ENCODE measurements at places on chromosomes 6 and 20.

GRCh38 chr6:4459996-4460395 lies 316.2 kb upstream of the CDYL start:
- DNase-seq: no peak

DNA sequence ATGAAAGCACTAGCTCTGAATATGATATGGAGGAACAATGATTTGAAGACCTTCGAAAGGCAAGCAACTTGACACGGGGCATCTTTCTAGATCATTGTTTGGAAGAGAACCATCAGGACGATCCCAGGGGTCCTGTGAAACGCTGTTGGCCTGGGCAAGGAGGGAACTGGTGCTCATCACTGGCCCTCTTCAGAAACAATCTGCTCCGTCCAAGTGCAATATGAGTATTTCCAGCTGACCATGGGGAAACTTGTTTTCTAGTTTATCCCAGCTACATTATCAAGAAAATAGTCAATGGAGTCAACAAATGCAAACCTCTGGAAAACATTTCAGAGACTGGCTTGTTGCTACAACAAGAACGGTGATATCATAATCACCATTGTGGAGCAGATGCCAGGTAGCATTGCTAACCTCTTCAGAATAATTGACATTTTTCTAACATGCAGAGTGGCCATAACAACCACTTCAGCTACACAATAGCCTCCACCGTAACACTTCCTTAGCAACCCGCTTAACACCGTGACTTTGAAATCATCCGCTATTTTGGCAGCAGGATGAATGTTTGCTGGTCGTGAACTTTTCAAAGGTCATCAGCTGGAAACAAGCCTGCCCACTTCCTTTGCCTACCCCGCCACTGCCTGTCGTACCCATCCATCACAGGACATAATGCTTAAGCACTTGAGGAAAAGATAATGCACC lies 112.0 kb upstream of the PDE10A start:
- DNase-seq: no peak

DNA sequence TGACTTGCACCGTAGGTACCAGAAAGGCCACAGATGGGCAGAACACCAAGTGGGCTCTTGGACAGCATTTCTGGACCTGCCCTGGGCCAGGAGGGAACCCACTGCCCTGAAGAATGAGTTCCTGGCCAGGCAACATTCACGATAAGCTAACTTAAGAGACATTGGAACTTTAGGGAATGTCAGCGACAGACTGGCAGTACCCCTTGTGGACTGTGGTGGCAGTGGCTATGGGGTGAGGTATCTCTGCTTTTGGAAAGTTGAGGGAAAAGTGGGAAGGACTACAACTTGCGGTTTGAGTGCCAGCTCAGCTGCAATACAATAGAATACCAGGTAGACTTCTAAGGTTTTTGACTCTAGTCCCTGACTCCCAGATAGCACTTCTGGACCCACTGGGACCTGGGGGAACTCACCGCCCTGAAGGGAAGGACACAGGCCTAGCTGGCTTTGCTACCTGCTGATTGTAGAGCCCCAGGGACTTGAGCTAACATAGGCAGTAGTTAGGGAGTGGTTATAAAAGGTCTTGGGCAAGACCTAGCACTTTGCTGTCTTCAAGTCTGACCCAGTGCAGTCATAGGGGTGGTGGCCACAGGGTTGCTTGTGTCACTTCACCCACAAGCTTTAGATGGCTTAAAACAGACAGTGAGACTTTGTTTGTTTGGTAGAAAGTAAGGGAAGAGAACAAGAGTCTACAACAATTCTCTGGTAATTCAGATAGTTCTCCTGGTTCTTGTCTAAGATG lies 617.6 kb downstream of the COL12A1 start:
- DNase-seq: no peak

- peak; percentile 81 for DNase-seq
Observed at GRCh38 chr6:31834367-31835250, 7.1 kb downstream of the HSPA1B start.

GRCh38 chr6:85670573-85670972 lies 27.9 kb upstream of the SYNCRIP start:
- DNase-seq: peak; percentile 29

- no peak for DNase-seq
Observed at GRCh38 chr6:137351890-137352289, 132.7 kb upstream of the IFNGR1 start.

All from HFFc6 (cell line).